Activated naive CD4-positive, alpha-beta T cell treated with Interleukin-2 at 50 U/mL for 16 hours (primary cell): ENCODE measurements at places on chromosomes 4 and X.

- no peak for DNase-seq
Measured at GRCh38 chrX:110026099-110026844, 23.4 kb downstream of the TMEM164 start.

GRCh38 chrX:71541210-71542022, 8.5 kb downstream of the OGT start:
- no peak for DNase-seq

DNA sequence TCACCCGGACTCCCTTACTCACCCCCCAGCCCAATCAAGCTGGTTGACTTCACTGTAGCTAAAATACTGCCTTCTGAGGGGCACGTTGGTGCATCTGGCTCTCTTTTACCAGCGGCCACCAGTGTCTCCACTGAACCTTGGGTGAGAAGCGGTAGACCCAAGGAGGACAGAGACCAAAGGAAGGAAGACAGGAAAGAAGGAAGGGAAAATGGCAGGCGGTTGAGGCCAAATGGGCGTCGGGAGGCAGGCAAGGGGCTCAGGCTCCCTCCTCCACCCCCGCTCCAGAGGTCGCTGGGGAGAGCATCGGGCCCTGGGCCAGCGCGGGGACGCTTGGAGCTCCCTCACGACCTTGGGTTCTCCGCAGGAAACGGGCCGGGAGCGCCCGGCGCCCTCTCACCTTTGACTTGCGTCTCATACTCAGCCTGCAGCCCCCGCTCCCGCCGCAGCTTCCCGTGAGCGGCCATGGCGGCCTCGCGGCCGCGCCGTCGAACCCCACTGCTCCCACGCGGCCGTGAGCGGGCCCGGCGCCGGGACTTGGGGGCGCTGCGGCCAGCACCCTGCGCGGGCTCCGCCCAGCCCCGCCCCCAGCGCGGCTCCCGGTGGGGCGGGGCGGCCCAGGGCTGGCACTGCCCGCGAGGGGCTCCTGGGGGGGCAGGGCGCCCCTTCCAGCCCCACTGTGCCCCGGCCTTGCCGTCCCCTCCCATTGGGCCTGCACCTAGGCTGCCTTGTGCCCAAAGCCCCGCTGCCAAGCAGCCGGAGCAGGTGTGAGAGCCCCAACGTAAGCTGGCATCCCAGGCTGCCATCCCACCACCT, at the start of gene ARHGAP4:
Gene ARHGAP4 (minus strand): TSS at position 526 of the 813 bp plus-strand sequence. CDS start 62 bp downstream, at position 464.
- DNase-seq, result peak; percentile 49

GRCh38 chr4:152202415-152202814, 333.5 kb downstream of the FBXW7 start:
- DNase-seq, result no peak

GRCh38 chr4:88037447-88037846, 30.0 kb downstream of the PKD2 start:
- DNase-seq, result no peak

DNA sequence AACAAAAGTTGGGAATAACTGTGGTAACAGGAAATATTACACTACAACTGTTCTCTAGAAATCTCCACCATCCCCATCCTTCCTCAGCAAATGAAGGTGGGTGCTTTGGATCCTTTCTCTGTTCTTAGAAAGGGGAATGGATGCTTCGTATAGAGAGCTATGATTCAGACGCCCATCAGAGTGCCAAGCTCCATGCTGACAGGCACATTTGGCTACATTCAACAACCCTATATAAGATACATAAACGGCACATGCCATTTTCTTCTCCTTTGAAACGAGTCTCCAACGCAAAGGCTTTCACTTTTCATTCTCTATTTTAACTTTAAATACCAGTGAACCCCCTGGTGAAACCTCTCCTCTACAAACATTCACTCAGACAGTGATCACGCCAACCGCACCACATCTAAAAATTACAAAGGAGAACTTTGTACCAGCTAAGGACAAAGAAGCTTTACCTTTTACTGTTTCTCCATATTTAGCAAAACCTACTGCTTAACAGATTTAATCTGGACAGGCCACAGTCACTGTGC, 172.5 kb downstream of the TSPAN5 start:
- DNase-seq, result no peak

DNA sequence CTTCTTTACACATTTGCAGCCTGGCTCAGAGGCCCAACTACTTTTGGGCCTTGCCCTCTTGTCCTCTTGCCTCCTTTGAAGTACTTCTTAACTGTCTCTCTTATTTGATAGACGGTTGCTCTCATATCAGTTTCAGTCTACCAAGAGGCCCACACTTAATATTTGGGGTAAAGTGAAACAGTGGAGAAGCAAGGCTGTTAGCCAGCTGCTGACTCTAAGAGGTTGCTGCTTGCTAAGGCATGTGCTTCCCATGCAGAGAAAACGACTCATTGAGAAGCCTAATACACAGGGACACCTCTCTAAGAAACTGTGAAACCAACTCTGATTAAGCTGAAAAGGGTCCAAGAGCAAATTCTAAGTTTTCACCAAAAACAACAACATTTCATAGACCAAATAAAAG, 94.6 kb downstream of the PPP3CA start:
- no peak for DNase-seq

- DNase-seq, result no peak
Measured at GRCh38 chr4:113248320-113248719, 198.9 kb downstream of the ANK2 start.

DNA sequence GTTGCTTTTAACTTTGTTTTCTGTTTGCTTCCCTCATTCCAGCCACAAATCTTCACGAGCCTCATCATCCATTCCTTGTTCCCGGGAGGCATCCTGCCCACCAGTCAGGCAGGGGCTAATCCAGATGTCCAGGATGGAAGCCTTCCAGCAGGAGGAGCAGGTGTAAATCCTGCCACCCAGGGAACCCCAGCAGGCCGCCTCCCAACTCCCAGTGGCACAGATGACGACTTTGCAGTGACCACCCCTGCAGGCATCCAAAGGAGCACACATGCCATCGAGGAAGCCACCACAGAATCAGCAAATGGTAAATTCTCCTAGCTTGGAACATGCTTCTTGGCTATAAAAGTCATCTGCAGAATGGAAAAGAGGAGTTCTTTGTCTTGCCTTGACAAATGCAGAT, 12.6 kb downstream of the AMTN start:
- no peak for DNase-seq

- DNase-seq, result no peak
Measured at GRCh38 chr4:156824451-156825060, 147.0 kb downstream of the PDGFC start.

- DNase-seq, result no peak
Measured at GRCh38 chrX:1841746-1842145, 226.9 kb downstream of the ASMT start.

- DNase-seq, result no peak
Measured at GRCh38 chr4:89586318-89586717, 250.6 kb downstream of the SNCA start.

GRCh38 chrX:16722481-16722880, 3.1 kb downstream of the SYAP1 start:
- no peak for DNase-seq

GRCh38 chr4:94582517-94582916, 130.8 kb downstream of the PDLIM5 start:
- DNase-seq, result no peak

- DNase-seq, result no peak
Measured at GRCh38 chrX:117325706-117326105, 790.9 kb downstream of the KLHL13 start.

DNA sequence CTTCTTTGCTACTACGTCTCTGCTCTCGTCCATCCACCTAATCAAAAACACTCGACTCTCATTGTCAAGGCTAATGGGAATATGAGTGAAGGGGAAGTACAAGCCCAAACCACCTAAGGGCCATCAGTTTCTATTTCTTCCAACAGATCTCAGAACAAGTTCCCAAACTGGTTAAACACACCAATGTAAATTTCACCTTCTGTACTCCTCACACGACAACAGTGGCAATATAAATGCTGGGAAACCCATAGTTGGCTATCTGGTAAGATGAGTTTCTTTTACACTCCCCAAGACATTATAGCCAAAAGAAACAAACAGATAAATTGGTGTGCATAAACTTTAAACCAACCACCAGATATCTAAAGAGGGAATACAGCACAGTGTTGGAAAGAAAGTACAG, 21.9 kb downstream of the ACSL1 start:
- no peak for DNase-seq

DNA sequence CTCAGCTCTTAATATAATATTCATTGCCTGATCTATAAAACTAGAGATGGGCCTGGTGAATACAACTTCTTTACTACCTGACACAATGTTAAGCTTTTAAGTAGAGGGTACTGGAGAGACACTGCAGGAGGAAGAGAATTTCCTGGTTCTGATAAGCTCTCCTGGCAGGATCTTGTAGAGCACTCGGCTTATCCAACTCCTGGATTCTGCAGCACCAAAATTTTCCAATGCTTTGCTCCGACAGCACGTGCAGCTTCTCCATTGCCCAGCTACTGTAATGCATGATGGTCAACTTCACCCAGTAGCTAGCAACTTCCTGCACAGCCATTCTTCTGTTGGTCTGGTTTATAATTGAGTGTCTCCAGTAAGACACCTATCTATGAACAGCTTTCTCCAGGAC, 686.2 kb upstream of the BOD1L1 start:
- DNase-seq, result no peak

- DNase-seq, result no peak
Measured at GRCh38 chr4:111209706-111210105, 586.8 kb upstream of the PITX2 start.

- no peak for DNase-seq
Measured at GRCh38 chrX:103910430-103910829, 52.0 kb upstream of the TMSB15B start.

DNA sequence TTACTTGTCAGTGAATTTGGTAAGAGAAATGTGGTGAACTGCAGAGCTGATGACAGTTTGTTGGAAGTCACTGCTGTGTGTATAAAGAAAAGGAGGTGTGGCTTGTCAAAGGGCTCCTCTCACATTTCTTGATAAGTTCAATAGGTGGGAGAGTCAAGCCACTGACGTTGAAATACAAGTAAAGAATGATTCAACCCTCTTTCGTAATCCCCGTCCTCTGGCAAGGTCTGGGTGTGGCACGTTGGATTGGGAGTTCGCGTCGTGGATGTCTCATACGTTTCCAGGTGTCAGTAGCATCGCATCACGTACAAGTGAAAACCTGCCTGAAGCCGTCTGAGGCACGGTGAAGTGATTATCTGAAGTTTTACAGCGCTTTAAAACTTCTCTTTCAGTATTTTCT, 76.4 kb downstream of the EGF start:
- DNase-seq, result no peak

GRCh38 chr4:144204431-144204830, 63.9 kb upstream of the GYPA start:
- no peak for DNase-seq

DNA sequence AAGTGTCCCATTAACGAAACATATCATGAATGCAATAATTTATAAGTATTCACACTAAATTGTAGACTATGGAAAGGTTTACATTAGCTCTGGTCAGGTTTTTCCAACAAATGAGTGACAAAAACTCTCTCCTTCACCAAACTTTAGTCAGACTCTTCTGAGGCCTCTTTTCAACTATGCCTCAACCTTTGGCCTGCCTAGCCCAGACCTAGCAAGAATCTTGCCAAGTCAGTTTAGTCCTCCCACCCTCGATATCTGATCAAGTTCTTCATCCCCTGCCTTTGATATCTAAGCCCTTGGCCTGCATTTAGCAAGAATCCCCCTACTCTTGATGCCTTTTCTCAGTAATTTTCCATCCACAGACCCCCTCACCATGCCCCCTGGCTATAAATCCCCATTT, 37.9 kb downstream of the CCDC158 start:
- no peak for DNase-seq

GRCh38 chrX:41589634-41590270, 99.0 kb upstream of the GPR34 start:
- no peak for DNase-seq

- no peak for DNase-seq
Measured at GRCh38 chrX:134148172-134148692, 88.8 kb upstream of the CCDC160 start.

DNA sequence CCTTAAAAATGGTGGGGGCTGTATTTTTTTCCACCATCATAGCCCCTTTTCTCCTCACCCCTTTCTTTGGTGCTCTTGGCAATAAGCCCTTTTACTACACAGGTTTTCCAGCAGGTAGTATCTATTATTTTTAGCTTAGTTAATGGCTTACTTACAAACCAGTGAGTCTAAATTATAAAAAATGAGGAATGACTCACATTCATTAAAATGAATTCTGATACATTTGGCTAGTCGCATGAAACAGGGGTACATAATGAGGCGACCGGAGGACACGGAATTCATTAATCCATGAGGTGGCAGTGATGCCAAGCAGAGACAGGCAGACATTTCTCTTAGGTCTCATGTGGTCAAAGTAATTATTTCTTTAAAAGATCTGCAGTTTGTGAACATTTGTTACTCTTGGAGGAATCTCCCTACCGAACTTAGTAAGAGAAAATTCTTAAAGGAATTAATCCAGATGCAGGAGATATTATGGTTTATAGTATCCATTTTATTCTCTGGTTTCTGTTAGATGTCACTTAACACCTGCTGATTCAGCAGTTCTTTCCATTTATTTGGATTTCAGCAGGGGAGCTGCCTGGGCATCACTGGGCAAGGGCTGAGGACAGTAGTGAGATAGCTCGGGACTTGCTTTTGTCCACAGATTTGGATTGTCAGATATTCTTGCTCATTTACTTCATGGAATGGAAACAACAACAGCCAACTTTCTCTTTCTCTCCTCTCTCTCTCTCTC, 575.0 kb upstream of the NR3C2 start:
- DNase-seq, result no peak

GRCh38 chr4:143375326-143376073, 38.8 kb downstream of the GAB1 start:
- no peak for DNase-seq

GRCh38 chr4:99264927-99265326, 25.9 kb downstream of the ADH1A start:
- no peak for DNase-seq

- peak; percentile 37 for DNase-seq
Measured at GRCh38 chrX:54357414-54358377, at the start of gene WNK3. TSS of gene WNK3 (minus strand) at chrX:54358046.

- DNase-seq, result no peak
Measured at GRCh38 chrX:20969565-20969964, 404.7 kb upstream of the CNKSR2 start.

GRCh38 chr4:37762991-37763368, 63.5 kb upstream of the PGM2 start:
- no peak for DNase-seq
